HS-5 (cell line): ENCODE measurements at places on chromosomes 16 and 17.
A peak's percentile ranks its signal among the peaks of the same experiment; 100 is the strongest.

DNA sequence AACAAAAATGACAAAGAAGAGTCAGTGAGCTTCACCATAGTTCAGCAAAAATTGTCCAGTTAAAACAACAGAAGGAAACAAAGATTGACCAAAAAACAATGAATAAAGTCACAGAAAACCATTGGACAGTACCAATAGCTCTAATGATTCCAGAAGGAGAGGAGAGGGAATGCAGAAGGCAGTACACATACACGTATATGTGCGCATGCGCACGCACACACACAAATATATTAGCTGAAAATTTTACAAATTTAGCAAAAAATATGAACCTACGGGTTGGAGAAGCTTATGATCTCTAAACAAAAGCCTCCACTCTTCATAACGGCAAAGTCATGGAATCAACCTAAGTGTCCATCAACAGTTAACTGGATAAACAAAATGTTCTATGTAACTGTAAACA is 120.3 kb upstream of the MON1B start:
- no peak for DNase-seq

DNA sequence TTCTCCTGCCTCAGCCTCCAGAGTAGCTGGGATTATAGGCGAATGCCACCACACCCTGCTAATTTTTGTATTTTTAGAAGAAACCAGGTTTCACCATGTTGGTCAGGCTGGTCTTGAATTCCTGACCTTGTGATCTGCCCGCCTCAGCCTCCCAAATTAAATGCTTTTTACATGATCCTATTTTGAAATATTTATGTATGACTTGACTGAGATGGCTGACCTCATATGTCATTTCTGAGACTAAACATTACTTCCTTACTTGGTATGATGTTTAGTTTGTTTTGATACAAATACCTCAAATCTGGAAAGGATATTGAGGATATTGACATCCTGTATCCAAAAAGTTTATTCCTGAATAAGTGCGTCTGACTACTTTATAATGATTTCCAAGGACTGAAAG is 11.9 kb downstream of the CALCOCO2 start:
- DNase-seq: no peak

- no peak for DNase-seq
These were observed 407.6 kb downstream of the TMEM114 start for GRCh38 chr16:8182761-8183160.

- DNase-seq: no peak
These were observed 392.5 kb downstream of the HS3ST3B1 start for GRCh38 chr17:14693382-14693781.

GRCh38 chr16:67406111-67406971 is 9.9 kb downstream of the ZDHHC1 start:
- DNase-seq: peak; percentile 68

GRCh38 chr17:38656959-38657823 is 17.6 kb downstream of the EPOP start:
- DNase-seq: no peak

DNA sequence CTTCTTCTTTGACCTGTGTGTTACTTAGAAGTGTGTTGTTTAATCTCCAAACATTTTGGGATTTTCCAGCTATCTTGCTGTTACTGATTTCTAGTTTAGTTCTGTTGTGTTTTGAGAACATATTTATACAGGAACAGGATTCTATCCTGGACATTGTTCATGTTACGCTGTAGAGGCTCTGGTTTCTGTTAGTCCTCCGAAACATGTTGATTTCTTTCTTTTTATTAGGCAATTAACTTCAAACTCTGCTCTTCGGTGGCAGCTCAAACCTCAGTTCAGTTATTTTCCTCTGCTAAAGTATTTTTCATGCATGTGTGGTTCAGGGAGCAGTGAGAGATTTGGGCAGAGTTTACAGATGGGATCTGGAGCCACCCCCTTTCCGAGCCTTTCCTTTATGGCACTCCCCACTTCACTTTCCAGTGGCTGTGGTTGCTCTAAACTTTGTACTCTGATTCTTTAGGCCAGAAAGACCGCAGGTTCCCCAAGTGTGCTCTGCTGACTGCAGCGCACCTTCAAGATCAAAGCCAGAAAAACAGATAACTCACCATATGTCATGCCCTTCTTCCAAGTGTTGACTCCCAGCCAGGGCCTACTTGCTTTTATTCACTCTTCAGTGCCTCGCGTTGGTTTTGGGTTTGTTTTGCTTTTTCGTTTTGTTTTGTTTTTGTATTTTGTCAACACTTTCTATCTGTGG is 77.6 kb upstream of the KSR1 start:
- DNase-seq: no peak

DNA sequence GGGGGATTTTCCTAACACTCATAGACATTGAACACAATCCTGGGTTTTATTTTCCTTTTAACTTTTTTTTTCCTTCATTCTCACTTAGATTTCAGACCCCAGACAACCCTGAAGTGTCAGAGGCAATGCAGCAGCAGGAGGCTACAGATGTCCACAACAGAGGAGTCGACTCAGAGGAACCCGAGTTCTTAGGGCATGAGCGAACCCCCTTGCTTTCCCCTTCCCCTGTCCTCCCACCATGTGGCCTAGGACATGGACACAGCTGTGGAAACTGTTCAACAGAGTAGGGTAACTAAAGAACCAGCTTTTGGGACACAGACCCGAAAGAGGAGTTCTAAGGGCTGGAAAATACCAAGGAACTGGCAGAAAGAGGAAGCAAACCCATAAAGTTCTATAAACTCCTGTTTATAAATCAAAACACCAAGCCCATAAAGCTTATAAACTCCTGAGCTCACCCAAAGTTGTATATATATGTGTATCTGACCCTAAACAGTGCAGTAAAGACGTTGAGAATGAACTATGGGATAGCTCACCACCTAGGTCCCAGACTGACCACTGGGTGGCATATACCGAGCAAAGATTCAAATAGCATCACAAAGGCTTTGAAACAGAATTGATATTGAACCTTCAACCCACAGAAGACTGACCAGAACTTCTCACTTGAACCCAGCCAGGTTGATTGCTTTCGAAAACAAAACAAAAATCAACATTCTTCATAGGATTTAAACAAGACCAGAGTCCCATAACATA is 33.9 kb downstream of the CMTM4 start:
- no peak for DNase-seq

- DNase-seq: no peak
These were observed 3.9 kb upstream of the TPPP3 start for GRCh38 chr16:67397036-67397801.

- no peak for DNase-seq
These were observed 76.0 kb downstream of the BANP start for GRCh38 chr16:88026964-88027938.

GRCh38 chr16:52773026-52773425 is 226.1 kb upstream of the TOX3 start:
- DNase-seq: no peak

DNA sequence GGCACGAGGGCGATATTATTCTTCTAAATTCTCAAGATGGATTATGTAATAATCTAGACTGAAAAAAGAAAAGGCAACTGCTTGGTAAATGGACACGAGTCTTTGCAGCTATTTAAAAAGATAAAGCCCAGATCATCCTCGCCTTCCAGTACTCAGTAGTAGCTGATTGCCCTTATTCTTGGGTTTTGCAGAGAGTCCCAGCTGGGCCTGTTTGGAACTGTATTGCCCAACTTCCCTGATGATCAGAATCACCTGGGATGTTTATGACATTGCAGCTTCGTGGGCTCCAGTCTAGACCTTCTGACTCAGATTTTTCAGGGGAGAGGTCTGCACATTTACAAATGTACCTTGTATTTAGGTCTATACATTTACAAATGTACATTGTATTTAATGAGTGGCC is 213.5 kb downstream of the RAB11FIP4 start:
- DNase-seq: no peak

DNA sequence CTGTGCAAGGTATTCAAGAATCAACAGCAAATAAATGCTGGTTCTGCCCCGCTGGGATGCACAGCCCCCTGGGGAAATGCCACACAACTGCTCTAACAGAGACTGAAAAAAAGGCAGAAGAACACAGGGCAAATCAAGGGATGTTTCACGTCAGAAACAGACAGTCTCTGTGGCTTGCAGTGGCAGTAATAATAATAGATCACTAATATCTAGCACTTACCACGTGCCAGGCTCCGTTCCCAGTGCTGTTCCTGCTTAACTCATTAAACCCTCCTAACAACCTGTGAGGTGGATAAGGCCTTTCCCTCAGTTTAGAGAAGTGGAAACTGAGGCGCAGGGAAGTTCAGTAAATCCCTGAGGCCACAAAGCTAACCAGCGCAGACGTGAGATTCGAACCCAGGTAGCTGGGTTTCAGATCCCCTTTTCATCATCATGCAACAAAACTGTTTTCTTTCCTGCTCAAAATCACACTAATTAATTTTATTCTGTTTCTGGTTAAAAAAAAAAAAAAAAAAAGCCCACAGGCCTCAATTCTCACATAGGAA is 36.7 kb downstream of the ARHGAP17 start:
- DNase-seq: no peak

- DNase-seq: no peak
These were observed 14.7 kb downstream of the ALOX15 start for GRCh38 chr17:4626734-4627256.

DNA sequence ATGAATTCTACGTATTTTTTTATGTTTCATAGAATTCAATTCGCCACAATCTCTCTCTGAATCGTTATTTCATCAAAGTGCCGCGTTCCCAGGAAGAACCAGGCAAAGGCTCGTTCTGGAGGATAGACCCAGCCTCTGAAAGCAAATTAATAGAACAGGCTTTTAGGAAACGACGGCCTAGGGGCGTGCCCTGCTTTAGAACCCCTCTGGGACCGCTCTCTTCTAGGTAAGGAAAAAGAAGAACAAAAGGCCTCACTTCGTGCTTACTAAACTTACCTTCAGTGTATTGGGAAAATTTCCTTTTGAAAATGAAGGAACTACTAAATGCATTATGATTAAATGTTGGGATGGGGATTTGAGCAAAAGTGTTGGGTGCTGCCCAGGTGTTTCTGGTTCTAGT is 63.2 kb downstream of the FOXK2 start:
- no peak for DNase-seq

DNA sequence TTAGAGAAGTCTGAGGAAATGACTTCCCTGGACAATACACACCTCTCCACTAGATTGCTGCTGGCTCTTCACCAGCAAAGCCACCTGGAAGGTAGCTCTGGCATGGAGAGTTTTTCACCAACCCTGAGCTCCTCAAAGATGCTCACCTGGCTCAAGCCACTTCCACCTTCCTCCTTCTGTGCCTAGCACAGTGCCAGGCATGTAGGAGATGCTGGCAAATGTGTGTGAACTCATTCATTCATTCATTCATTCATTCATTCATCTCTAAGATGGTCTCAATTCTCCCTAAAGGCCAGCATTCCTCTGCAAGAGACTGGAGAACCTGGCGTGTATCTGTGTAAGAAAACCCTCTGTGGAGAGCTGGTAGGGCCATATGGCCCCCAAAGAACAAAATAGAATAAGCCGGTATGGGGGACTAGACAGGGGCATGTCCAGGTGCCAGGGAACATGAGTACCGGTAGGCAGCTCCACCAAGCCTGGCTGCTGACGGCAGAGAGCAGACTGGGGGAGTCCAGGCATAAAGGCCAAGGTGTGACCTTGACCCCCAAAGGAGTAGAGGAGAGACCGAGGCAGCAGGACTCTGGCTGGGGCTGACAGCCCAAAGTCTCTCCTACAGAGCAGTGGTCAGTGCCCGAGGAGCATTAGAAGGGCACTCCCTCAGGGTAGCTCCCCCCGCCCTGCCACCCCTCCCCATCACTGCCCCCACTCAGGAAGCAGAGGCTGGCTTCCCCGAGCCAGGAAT is 132.2 kb upstream of the TNRC6C start:
- no peak for DNase-seq

GRCh38 chr17:42920106-42920900 is 19.7 kb downstream of the G6PC1 start:
- no peak for DNase-seq

GRCh38 chr17:79113699-79114457 is 39.3 kb downstream of the ENGASE start:
- no peak for DNase-seq

DNA sequence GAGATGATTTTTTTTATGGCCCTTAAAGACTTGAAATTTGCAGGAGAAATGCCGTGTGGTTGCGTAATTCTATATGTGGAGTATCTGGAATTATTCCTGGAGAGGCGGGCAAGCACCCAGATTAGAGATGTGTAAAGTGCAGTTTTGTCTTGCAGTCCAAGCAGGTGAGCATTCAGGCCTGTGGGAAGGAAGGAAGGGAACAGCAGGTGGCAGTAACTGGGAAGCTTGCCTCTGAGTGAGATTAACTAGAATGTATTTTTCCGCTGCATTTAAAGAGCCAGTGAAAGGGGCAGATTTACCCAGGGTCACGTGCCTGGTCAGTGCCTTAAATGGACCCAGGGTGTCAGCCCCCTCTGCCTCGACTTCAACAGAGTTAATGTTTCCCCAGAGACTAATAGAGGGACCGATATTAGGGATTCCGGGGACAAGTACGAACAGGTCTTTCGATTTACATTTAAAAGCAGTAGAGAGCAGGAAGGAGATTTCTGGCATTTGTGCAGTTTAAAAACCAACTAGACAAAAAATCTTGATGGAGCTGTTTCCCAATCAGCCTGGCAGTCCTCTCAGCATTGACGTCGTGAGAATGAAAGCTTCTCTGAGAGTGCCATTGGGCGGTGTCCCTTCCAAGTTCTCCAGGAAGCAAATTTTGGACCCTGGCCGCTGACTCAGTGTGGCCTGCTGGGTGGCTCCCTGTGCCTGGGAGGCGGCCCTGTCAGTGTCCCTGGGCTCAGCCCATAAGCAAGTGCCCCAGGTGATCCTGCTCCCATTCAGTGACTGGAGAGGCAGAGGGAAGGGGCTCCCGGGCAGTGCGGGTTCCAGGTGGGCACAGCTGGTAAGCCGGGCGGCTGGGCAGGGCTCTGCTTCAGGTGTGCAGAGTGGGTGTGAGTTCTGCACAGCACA is 38.2 kb downstream of the KSR1 start:
- no peak for DNase-seq

GRCh38 chr17:80005360-80006338 is 30.0 kb downstream of the TBC1D16 start:
- no peak for DNase-seq

DNA sequence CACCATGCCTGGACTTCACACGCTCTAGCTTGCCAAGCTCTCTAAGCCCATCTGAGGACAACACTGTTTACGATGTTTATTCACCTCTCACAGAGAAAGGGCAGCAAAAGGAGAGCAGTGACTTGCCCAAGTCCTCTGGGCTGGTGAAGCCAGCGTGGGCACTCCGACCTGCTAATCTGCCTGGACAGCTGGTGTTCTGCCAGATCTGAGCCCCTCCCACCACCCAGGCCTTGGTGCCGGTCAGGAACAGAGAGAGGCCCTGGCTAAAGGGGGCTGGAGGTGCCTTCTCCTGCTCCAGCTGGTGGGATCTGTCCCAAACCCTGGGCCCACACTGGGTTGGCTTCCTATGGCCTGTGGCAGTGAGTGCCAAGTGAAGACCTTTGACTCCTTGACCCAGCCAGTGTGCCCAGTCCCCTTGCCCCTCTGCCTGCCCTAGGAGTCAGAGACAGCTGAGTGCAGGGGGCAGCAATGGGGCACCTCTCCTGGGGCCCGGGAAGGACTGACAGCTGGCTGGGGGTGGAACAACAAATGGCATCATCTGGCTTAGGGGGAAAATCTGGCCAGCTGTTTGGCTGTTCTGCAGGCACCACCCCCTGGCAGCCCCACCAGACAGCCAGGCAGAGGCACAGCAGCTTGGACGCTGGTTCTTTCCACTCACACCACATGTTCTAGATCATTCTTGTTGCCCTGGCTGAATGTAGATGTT is 1.8 kb upstream of the SLC4A1 start:
- no peak for DNase-seq

- no peak for DNase-seq
These were observed 15.5 kb downstream of the DYNC1LI2 start for GRCh38 chr16:66735891-66736290.
